ENCODE measurements at places on chromosomes 5 and 9.

- no peak for DNase-seq
Observed at GRCh38 chr5:175635854-175636584, 21.9 kb upstream of the HRH2 start.

DNA sequence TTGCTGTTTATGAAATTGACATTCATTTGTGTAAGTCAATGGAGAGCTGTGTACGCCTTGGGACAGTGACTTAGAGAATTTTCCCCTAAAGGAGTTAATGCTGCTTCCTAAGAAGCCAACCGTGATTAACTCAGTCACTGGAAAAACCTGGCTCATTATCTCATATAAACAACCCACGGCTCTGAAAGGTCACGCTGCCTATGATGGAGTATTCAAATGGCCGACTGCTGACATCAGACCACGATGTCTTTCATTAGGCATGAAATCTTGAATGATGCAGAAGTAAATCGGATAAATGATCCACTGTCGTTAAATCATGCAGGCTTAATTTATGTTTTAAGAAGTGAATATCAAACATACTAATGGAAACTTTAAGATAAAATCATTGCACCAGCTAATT is 603.7 kb downstream of the RAB3C start:
- no peak for DNase-seq

DNA sequence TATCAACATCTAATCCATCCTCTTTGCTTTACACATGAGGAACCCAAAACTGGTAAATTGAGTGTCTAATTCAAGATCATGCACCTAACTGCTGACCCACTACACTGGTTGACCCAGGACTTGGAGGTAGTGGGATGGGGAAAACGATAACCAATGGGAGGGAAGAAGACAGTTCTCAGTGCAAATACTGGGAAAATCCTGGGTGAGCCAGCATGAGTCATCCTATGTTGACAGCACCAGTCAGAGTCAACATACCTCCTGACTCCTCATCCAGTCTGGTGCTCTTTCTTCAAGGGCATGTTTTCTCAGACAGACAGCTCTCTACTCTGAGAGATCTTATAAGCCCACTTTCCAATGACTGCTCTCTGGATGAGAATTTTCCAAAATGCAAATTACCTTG is 232.8 kb upstream of the PTGER4 start:
- no peak for DNase-seq

DNA sequence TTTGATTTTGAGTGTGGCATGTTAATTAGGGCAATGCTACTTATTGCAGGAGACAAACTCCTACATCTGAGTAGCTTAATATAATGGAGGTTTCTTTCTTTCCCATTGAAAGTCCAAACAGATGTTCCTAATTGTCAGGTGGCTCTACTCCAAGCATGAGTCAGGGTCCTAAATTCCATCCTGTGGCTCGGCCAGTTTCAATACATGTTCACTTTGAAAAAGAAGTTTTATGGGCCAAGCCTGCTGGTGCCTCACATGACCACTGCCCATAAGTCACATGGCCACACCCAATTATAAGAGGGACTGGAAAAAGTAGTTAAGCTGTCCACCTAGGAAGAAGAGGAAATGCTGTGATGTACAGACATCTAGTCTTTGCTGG is 170.4 kb downstream of the ARRDC3 start:
- DNase-seq, result no peak

- DNase-seq, result no peak
Observed at GRCh38 chr5:100519075-100519474, 16.1 kb upstream of the FAM174A start.

- no peak for DNase-seq
Observed at GRCh38 chr9:137318602-137319001, 16.5 kb upstream of the NRARP start.

DNA sequence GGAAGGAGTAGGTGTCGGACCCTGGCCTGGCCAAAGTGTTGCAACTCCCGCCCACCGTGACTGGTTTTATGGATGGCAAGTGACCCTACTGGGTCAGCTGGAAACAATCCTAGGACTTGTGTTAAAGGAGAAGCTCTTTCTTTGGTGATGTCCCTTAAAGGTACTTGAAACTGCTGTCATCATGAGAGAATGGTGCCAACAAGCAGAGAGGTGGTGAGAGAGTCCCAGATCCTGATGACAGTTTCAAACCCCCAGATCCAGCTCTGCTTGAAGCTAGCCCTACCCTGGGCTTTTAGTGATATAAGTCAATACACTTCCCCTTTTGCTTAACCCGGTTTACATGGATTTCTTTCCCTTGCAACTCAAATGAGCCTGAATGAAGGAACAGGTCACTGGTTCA is 72.5 kb upstream of the UBTD2 start:
- DNase-seq, result no peak

- DNase-seq, result no peak
Observed at GRCh38 chr5:8751971-8752370, 793.9 kb downstream of the SEMA5A start.

- DNase-seq, result no peak
Observed at GRCh38 chr5:89313804-89314588, 431.0 kb upstream of the MEF2C start.

DNA sequence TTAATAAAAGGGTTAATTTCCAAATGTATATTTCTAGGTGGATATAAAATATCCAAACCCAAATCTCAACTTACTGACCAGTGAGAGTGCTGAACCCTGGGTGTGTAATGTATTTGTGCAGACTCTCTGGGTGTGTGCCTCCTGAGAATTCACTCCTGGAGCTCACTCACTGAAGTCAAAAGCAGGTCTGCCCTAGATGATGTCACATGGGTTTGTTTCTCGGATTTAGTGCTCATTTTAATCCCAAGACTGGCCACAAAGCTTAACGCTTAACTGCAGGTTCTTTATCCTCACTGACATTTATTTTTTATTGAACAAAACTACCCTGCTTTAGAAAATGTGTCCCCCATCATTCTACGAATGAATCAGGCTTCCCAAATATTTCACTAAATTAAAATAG is 179.4 kb downstream of the PPP2R2B start:
- no peak for DNase-seq

DNA sequence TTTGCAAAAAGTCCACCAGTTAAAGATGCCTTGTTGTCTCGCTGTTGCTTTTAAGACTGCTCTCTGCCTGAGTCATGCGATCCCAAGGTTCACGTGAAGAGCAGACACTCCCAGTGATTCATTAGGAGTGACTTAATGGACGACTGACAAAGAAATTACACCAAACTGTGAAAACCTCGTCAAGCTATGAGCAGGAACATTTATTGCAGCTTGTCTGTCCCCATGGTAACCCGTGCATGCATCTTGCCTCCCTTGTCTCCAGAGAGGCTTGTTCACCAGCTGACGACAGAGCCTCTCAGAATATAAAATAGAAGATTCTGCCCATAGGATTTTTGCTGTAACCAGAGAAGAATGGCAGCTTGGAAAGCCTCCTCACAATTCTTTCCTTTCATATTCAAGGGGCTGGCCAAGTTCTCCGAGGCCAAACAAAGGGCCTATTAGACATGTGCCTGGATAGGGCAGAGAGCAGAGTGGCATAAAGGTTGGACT is 352.7 kb downstream of the SPOCK1 start:
- DNase-seq, result no peak

DNA sequence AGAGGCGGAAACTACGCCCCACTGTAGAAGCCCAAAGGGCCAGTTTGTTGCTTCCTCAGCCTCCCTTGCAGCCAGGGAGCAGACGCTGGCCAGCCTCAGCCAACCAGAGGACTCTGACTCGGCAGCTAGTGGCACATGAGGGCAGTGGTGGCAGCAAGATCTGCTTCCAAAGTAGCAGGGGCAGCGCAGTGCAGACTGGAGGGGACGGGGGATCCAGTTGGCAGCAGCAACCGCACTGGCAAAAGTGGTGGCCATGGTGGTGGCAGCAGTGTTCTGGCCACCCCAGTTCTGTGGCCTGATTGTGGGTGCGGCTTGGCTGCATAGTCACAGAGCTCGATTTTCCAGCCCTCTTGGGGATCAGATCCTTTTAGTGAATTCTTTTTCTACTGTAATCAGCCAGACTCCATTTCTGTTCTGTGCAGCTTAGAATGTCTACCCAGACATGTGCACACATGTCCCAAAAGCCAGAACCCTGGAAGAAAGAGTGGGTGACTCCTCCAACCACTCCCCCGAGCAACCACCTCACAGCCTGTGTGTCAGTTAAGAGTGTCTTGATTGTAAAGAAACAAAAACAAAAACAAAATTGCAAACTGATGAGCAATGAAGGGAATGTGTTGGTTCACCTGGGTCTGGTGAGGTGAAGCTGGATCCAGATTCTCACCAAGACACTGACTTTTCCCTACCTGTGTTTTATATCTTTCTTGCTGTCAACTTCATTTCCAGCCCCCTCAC is 11.0 kb upstream of the ZBTB43 start:
- no peak for DNase-seq

- DNase-seq, result no peak
Observed at GRCh38 chr5:169171515-169171914, 129.4 kb downstream of the SLIT3 start.

- DNase-seq, result no peak
Observed at GRCh38 chr5:68749631-68750030, 344.2 kb upstream of the SLC30A5 start.

DNA sequence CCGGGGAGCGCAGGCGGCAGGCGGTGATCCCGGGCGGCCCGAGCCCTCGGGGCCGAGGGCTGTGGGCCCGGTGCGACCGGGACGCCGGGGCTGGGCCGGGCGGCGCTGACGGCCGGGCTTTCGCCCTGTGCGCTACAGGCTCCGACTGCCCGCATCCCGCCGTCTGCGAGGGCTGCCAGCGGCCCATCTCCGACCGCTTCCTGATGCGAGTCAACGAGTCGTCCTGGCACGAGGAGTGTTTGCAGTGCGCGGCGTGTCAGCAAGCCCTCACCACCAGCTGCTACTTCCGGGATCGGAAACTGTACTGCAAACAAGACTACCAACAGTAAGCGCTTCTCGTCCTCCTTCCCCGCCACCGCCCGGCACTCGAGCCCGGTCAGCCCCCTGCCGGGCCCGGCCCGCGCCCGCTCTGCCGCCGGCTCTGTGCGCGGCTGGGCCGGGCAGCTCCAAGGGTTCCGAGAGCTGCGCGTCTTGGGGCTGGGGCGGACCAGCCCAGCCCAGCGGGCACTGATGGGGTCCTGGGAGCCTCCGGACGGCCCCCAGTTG is 1.6 kb downstream of the LMX1B start:
- DNase-seq, result no peak

DNA sequence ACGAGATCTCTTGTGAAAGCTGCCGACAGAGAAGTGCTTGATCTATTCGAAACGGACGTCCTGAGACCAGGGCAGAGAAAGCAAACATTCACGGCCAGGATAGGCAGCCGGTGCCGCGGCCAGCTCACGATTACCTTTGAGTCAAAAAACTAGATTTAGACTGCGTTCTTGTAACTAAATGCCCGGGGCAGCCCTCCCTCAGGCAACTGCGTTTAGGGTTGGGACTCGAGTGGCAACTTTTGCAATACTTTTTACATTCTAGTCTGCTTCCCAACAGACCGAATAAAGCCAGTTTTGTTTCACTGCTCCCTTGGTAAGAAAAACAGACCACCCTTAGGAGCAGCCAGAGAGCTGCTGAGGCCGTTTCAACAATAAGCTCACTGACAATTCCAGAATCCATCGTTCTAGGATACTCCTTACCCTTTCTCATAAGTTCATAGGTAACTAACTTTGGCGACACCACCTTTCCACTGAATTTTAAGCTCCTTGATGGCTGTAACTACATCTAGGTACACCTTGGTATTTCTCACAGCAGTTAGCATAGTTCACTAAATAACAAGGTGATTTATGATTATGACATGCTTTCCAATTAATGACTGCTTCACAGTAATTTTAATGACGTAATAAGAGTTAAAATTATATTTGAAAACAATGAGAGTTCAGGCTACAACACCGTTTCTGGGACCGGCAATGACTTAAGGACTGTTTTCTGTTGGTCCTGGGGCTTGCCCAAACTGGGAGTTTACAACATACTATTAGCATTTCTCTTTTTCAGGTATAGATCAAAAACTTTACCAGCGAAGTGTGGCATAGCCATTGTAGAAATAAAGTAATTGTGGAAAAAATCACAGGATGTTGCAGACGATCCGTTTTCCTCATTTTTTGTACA is 899 bp upstream of the RAPGEF6 start:
- DNase-seq, result no peak

Data from activated CD4-positive, CD25-positive, alpha-beta regulatory T cell treated with anti-CD3 and anti-CD28 coated beads, Interleukin-2, amount 50 U/mL, for 16 hours (primary cell).